ENCODE measurements at places on chromosomes 2 and 18.
A peak's percentile ranks its signal among the peaks of the same experiment; 100 is the strongest.

DNA sequence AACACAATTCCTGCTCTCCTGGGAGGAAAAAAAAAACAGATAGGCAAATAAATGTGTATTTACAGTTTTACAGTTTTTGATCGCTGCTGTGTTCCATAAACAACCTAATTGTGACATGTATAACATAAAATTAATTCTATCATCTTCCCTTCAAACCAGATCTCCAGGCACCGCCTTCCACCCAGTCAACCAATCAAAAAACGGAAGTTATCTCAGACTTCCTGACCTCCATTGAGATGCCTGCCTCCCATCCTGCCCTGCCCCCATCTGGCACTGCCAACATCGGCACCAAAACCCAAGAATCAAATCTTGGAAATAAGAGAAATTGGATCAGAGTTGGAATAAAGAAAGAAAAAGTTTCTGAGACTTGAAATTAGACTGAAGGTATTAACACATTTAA lies 3.1 kb upstream of the RIOK3 start:
- no peak for DNase-seq

- DNase-seq = no peak
These were observed 730.6 kb downstream of the GALR1 start for GRCh38 chr18:77980275-77980674.

DNA sequence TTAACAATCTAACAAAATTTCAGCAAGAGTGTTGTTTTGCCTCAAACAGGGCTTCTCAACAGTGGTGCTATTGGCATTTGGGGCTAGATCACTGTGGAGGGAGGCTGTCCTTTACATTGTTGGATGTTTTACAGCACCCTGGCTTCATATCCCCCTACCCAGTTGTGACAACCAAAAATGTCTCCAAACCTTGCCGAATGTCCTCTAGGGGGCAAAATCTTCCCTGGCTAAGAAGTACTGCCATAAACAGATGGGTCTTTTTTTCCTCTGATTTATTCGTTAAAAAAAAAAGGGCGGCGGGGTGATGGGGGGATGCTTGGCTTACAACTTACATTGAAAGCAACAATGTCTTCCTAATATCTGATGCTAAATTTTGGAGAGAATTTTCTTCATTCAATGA lies 207.6 kb upstream of the CCDC150 start:
- DNase-seq = no peak

- DNase-seq = no peak
These were observed 188.3 kb upstream of the ZSWIM2 start for GRCh38 chr2:187037310-187037709.

DNA sequence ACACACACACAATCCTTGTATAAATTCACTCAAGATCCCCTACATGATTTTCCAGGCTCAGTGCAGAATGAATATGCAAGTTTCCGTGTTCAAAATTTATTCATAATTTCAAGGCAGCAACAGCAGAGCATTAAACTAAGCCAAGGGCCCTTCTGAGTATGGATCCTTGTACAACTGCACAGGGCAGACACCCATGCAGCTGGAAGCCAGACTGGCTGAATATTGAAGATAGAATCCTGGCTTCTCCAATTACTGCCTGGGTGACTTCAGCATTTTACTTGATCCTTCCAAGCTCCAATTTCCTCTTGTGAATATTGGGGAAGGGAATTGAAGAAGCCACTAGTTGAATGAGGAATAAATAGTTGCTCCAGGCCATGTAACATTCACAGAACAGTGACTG lies 267.9 kb upstream of the REG3G start:
- DNase-seq = no peak

DNA sequence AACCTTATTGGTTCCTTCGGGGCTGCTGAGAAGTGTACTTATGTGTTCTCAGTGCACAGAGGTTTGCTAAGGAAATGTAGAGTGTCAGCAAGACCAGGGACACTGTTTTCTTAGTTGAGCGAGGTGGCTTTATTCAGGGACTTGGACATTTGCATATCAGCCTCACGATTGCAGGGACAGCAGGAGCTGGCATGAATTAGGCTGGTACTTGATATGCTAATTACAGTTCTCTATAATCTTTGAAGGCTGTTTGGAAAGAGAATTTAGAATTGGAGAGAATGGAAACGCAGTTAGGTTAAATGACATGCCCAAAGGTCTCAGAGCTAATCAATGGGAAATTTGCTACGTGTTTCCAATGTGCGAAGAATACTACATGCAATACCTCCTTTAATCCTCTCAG lies 18.7 kb upstream of the MTCL1 start:
- no peak for DNase-seq

DNA sequence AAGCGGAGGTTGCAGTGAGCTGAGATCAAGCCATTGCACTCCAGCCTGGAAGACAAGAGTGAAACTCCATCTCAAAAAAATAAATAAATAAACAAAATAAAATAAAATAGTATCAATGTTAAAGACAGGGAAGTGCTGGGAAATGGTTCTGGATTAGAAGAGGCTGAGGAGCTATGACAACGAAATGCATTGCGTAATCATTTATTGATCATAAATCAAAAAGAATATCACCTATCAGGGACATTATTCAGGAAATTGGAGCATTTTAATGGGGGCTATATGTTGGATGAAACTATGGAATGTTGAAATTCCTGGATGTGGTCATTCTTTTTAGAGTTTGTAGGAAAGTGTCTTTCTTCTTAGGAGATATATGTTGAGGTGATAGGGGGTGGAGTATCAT lies 30.9 kb upstream of the MTA3 start:
- no peak for DNase-seq

GRCh38 chr2:222239945-222240675 lies 58.7 kb downstream of the PAX3 start:
- no peak for DNase-seq

DNA sequence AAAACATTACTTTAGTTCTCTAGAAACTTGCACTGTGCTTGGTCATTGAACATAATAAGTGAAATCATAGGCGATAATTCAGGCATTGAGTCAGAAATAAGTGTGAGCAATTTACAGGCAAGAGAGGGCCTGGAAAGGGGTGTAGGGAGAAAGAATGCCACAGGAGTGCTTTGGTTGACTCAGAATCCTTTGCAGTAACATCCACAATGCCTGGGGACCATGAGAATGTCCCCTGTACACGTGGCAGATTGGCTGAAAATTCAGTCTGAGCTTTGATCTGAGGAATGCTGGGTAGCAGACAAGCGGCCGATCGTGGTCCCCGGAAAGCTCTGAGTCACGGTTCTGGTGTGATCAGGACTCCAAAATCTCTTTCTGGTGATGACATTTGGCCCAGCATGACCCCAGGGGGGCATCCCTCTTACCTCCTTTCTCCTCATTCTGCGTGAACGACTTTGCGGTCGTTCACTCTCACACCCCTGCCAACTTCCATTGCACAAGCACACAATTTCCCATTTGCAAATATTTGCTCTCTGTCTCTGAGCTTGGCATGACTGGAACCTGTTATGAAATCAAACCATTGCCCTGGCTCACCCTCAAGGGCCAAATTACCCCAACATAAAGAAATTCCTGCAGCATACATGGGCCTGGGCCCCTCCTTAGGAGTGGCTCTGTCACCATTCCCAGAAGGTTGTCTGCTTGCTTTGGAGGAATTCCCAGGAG lies 305.0 kb upstream of the EPAS1 start:
- DNase-seq = no peak

- peak; percentile 10 for DNase-seq
These were observed 2.0 kb downstream of the PPP4R1 start for GRCh38 chr18:9612215-9612830.

DNA sequence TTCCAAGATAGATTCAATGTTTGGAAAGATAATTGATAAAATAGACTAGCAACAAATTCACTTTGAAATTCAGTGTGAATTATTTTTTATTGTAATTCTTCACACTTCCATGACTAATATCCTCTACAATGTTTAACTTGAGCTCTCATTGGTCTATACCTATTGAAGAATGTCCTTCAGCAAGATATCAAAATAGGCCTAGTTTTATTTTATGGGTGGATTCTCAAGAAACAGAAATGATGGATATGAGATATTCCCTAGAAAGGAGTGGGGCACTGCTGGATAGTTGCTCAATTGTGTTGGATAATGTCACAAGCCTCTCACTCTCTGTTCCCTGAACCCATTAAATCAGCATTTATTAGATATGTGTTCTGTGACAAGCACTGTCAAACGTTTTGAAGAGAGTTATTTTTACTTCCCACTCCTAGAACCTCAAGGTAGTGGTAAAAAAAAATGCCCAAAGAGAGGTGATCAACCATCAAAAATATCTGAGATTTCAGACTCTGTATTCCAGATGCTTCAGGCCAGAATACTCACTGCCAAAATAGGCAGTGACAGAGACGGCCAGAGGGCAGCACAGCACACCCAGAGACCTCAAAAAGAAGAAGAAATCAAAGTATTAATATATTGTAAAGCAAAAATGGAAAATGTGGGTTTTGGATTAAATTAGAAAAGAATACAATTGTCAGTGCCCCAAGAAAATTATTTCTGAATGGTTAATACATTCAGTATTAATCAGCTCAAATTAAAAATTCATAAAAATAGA lies 87.5 kb downstream of the TRIB2 start:
- DNase-seq = no peak

GRCh38 chr2:96396095-96396494 lies 60.5 kb downstream of the NCAPH start:
- no peak for DNase-seq

GRCh38 chr2:147424766-147425165 lies 420.1 kb upstream of the ACVR2A start:
- DNase-seq = no peak

Measured in stimulated activated CD4-positive, alpha-beta T cell treated with anti-CD3 and anti-CD28 coated beads, Interleukin-4, amount 100 ng/mL, for 1 hour (primary cell).